ENCODE measurements at places on chromosomes 16 and 17. TPM values are rescaled to one million over a fixed set of nuclear protein-coding genes. Genes with fewer than 3 reads are reported as not detected.

The HSD11B2 gene
- total RNA-seq: 1.3 TPM

The MBTPS1 gene
- total RNA-seq: 37.6 TPM

The IGSF6 gene
- total RNA-seq: 0.12 TPM

The HASPIN gene
- 22.0 TPM for total RNA-seq

The ASIC2 gene
- not detected for total RNA-seq

GRCh38 chr17:63919311-63919723 is 678 bp upstream of the GH1 start:
- peak; percentile 84 for DNase-seq

GRCh38 chr17:35119370-35120165 is at the start of gene RAD51D:
Gene RAD51D, minus strand, starts transcription at chr17:35119860. Its CDS starts 247 bp downstream, at chr17:35119613.
- peak; percentile 85 for DNase-seq

GRCh38 chr17:50660042-50660886 is 25.6 kb downstream of the ABCC3 start:
- no peak for DNase-seq

DNA sequence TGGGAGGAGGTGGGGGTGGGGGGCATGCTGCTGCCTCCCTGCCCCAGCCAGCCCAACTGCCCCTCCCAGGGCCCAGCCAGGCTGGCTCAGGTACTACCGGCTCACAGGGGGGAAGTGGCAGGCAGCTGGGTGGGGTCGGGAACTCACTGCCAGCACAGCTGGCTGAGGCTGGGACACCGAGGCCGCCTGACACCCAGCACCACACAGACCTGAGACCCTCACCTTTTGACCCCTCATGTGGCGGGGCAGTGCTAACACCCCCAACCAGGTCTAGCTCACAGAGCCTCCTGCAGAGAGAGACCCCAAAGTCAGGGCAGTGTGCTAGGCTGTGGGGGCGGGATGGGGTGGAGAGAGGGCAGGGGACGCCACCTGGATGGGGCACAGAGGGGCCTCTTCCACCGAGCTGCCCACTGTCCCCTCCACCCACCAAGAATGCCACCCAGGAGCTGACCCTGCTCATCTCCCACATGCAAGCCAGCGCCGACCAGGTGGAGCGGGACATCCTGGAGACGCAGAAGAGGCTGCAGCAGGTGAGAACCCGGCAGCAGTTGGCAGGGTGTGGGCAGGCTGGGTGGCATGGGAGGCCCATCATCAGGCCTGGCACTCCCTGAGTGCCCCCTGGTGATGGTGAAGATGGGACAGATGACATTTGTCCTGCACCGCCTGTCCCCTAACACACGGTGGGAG is 3.0 kb downstream of the EVPLL start:
- DNase-seq: no peak
